ENCODE measurements at places on chromosomes 7 and 10.
A peak's percentile ranks its signal among the peaks of the same experiment; 100 is the strongest.

- DNase-seq, result peak; percentile 50
Measured at GRCh38 chr10:22369434-22370072, 24.3 kb downstream of the SPAG6 start.

DNA sequence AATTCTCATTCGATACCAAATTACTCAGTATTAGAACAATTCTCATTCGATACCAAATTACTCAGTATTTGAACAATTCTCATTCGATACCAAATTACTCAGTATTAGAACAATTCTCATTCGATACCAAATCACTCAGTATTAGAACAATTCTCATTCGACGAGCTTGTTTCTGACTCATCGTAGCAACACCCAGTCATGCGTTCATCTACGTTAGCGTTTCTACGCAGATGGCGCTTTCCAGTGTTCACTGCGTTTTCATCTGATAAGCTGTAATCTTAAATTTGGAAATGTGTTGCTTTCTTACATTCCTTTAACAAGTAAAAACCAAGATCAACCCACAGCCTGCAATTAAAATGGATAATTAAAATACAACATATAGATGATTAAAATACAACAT lies 276.3 kb downstream of the ZMYND11 start:
- DNase-seq, result no peak

DNA sequence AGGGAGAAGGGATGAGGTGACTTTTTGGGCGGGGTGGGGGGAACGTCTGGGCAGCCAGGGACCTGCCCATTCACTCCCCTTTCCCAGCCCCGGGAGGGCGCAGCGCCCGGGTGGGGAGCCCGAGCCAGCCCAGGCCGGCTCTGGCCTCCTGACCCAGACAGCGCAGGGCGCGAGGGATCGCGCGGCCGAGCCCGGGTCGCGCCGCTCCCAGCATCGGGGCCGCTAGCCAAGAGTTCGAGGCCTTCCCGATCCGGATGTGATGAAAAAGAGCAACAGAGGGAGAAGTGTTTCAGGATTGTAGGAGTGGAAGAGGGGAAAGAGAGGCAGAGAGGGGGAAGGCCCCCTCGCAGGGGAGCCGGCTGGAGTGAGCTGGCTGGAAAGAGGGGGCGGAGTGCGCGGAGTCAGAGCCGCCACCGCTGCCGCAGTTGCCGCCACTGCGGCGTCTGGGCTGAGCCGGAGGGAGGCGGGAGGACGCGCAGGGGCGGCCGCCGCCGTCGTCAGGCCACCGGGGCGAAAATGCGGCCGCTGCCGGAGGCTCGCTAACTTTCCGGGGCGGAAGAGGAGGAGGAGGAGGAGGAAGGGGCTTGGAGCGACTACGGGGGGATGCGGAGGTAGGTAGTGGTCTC lies at the start of gene MDFIC:
Gene MDFIC (plus strand): TSS at position 69 of the 626 bp plus-strand sequence. CDS start 940 bp downstream, outside the sequence.
- peak; percentile 53 for DNase-seq

- peak; percentile 60 for DNase-seq
Measured at GRCh38 chr7:2670720-2671391, 17.1 kb upstream of the AMZ1 start.

DNA sequence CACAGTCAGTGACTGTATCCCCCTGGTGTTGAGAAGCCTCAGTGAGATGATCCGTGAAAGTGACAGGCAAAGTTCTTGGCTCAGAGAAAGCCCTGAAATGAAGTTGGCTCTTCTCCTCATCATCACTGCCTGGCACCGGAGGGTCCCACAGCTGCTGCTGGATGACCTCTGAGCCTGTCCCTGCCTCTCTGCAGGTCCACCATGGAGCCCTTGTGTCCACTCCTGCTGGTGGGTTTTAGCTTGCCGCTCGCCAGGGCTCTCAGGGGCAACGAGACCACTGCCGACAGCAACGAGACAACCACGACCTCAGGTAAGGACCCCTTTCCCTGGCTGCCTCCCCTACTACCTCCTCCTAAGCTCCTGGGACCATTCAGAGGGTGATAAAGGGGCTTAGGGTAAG lies 85.5 kb downstream of the MKI67 start:
- no peak for DNase-seq

Measured in kidney capillary endothelial cell (primary cell).